ENCODE measurements at places on chromosomes 12 and 14. TPM values are rescaled to one million over a fixed set of nuclear protein-coding genes. Genes with fewer than 3 reads are reported as not detected.

DNA sequence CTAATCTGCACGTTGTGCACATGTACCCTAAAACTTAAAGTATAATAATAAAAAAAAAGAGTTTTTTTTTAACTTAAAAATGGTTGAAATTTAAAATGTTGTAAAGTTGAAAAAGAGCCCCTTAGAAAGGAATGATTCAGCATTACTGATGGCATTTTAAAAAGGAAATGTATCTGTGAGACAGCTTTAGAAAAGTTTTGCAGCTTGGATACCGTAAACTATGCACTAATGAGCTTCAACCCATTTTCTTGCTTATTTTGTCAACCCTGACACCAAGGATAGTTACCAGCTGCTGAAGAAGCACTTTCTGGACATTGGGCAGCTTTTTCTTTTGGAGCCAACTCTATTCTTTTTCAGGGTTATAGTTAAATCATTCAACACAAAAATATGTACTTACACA is 4.3 kb downstream of the BICD1 start:
- DNase-seq, result no peak

The ESPL1 gene
- 14.3 TPM for polyA plus RNA-seq

The PRH2 gene
- polyA plus RNA-seq, result 0.09 TPM

- no peak for DNase-seq
Measured at GRCh38 chr14:104634138-104634760, 29.7 kb upstream of the TMEM179 start.

DNA sequence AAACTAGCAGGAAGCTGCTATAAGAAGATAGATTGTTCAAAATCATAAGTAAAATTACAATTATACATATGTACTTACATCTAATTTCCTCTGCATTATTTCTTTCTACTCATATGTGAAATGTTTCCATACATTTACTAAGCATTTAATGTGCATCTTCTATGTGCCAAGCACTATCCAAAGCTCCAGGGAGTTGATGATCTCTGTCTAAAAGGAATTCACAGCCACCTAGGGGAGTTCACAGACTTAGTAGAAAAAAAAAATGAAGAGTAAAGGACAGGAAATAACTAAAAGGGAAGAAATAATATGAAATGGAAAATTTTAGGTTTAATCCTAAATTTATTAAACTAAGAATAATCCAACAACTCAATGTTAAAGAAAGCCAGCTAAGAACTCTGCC is 91.7 kb downstream of the EFCAB11 start:
- no peak for DNase-seq

The GALNT16 gene
- 2.4 TPM for polyA plus RNA-seq

GRCh38 chr12:50083301-50083700 is 1.8 kb upstream of the SMARCD1 start:
- DNase-seq, result no peak

- DNase-seq, result peak; percentile 30
Measured at GRCh38 chr12:47207829-47208248, 128.1 kb upstream of the AMIGO2 start.

DNA sequence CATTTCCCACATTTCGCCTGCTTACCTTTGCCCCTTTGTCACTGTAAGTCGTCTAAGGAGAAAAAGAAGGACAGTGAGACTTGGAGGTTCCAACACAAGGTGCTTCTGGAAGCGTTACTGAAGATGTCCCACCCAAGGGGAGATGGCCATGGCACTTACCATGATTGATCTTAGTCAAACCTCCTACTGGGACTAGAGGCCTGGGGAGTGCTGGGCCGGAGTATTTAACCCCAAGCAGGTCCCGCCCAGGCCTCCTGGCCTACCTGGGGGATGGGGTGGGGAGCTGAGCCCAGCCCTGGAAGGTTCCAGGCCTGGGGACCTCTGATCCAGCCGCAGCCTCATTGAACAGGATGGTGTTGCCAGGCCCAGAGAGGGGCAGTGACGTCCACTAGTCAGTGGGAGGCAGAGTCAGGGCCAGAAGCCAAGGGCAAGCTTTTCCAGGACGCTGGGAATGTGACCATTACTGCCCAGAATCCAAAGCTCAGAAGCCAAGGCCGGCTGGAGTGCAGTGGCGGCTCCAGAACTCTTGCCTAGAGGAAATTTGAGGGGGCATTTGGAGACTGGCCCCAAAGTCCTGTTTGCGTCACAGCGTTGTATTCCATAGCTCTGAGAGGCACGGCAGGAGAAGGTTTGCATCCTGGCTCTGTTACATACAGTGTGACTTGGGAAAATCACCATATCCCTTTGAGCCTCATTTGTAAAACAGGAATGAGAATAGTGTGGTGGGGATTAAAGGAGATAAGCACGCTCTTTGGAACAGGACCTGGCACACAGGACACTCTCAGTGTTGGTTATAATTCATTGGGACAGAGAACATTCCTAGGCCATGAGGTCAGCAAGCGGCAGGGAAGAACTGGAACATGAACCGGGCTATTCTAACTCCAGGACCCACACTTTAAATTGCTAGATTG is at the start of gene HPD:
Gene HPD (minus strand): TSS at position 198 of the 911 bp plus-strand sequence. CDS start 36 bp downstream, at position 162.
- DNase-seq, result peak; percentile 11

DNA sequence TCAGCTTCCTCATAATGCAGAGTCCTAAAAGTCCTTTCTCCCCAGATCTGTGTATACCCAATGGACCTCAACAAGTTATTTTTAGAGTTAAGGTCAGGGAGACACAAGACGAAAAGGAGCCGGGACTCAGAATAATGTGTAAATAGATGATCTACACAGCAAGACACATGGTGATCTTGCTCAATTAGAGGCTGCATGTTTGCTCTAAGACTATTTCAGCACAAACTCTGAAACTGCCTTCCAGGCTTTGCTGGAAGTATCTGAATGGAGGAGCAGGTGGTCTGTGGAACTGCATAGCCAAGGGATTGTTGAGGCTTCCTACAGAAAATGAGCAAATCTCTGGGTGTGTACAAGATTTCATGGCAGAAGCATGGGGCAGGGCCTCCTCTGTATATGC is 80.8 kb downstream of the CRACR2A start:
- DNase-seq, result no peak

GRCh38 chr14:49637534-49638078 is 2.6 kb upstream of the DNAAF2 start:
- no peak for DNase-seq
